WERI-Rb-1 (cell line): ENCODE measurements at places on chromosomes 7 and 10.

GRCh38 chr7:71238581-71239295 is 106.8 kb downstream of the GALNT17 start:
- no peak for DNase-seq

DNA sequence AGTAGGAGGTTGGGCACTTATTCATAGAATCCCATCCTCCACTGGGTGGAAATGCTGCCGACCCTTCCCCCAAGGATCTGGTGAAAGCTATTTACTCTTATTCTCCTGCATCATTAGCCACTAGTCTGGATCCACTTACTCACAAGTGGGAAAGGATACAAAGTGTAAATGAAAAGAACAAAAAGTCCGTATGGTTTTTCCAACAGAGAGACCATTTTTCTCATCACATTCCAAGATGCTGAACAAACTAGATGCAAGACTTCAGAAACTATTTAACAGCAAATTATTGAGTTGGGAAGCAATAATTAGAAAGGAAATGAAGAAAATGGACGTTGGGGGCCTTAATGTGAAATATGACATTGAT is 242.4 kb upstream of the GLI3 start:
- no peak for DNase-seq

GRCh38 chr10:8211631-8212030 is 157.1 kb downstream of the GATA3 start:
- no peak for DNase-seq

GRCh38 chr7:40763319-40764287 is 628.8 kb downstream of the SUGCT start:
- DNase-seq, result no peak

- DNase-seq, result no peak
Observed at GRCh38 chr7:100613412-100614175, 1.3 kb downstream of the MOSPD3 start.

GRCh38 chr10:625751-626711 is 63.4 kb downstream of the DIP2C start:
- DNase-seq, result no peak

- DNase-seq, result peak; percentile 11
Observed at GRCh38 chr7:77651575-77652162, 44.6 kb upstream of the RSBN1L start.

- no peak for DNase-seq
Observed at GRCh38 chr7:50330696-50331095, 26.2 kb downstream of the IKZF1 start.

DNA sequence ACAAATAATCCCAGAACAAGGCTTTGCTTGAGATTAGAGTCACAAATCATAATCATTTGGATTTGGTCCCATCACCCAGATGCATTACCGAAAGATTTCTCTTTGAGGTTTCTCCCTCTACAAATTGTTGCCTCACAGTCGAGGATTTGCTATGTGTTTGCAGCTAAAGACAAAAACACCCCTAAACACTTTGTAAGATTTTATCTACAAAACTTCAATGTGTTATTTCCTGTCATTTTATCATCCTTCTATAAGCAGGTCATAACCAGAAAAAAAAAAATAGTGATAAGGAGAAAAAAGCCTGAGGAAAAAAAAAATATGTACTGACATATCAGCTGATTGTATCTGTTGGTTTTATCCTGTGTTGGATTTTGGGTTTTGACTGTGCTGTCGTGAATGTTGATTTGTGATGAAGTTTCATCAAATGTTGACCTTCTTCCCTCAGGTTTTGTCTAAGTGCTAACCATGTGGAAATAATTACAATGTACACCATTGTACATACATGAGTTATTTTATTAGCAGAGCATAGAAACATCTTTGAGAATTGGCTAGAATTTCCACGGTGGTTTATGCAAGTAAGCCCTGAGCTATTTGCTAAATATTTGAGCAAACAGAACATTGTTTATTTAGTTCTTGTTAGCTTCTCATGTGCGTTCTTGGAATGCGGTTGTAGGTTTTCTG is 274.4 kb downstream of the NEBL start:
- no peak for DNase-seq

GRCh38 chr7:96052860-96053470 is 268.9 kb downstream of the SLC25A13 start:
- DNase-seq, result no peak

DNA sequence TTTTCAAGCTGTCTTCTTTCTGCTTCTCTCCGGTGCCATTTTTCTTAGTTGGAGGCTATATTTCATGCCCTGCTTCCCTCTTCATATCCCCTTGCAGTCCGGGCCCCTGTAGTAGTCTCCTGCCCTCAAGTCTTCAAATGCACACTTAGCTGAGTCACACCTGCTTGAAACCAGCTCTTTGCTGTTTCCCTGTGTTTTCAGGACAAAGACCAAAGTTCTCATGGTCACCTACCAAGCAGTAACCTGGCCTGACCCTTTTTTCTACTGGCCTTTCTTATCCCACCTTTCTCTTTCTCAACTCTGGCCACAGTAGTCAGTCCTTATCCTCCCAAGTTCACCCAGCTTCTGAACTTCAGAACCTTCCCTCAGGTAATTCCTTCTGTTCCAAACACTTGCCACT is 28.5 kb downstream of the GLUD1 start:
- no peak for DNase-seq

- DNase-seq, result no peak
Observed at GRCh38 chr7:8923164-8923806, 489.9 kb downstream of the NXPH1 start.

DNA sequence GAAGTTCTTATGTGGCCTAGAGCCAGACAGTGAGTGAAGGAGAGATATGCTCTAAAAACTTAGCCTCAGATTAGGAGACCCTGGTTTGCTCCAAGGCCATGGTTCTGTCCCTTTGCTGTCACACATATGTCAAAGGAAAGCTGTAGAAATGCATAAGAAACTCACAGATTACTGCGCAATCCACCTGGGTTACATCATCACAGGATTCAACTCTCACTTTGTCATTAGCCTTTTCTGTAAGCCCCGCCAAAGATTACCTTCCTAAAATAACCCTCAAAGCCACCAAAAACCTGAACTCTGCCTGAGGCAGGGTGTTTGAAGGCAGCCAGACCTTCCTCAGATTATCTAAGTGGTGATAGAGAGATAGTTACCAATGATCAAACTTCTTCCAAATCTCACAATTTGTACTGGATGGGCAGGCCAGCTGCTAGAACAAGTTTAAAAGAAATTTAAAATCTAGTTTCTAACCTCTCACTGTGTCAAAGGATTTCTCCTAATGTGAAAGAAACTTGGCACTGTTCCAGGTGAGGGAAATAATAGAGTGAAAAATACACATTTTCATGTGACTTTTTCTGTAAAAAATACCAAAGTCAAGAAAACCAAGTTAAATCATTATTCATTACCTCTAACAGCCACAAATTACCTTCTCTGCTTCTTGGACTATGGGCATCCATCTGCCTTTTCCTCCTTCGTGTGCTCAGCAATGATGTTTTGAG is 567.2 kb downstream of the SUGCT start:
- no peak for DNase-seq

GRCh38 chr7:19215412-19215811 is 70.2 kb upstream of the FERD3L start:
- no peak for DNase-seq
